ENCODE measurements at places on chromosomes 7 and 10.
A peak's percentile ranks its signal among the peaks of the same experiment; 100 is the strongest.

- DNase-seq: no peak
Observed at GRCh38 chr10:77837925-77838595, 88.5 kb downstream of the DLG5 start.

DNA sequence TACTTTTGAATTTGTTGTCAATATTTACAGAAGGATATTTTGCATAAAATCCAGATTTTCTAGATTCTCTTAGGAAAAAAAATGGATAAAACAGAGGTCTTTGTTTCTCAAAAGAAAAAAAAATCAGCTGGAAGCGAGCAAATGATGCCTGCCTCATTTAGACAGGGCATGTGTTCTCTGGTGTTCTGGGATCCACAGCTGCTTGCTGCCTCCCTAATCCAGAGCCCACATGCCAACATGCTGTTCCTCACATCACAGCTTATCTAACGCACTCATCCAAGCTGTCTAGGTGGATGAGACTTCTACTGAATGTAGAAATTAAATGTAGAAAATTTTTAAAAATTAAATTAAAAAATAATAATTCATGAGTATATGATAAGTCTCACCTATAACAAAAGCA, 630.1 kb downstream of the SORCS1 start:
- no peak for DNase-seq

GRCh38 chr7:151008511-151009323, 15.6 kb downstream of the ATG9B start:
- peak; percentile 46 for DNase-seq

DNA sequence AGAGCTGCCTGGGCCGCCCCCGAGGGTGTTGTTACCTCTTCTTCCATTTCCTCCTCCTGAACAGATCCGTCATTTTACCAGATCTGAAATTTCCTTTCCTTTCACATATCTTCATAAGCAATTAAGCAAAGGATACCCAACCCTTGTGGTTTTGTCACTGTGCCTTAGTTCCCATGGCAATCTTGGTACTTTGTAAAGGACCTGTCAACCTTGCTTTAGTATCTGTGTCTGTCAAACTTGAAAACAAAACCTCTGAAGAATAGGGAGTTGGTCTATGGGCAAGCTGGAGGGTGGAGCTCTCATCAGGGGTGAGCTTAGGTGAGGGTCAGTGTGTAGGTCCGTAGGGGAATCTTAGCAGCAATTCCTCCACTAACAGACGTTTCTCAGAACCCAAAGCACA, 25.4 kb upstream of the CCDC3 start:
- DNase-seq: no peak

DNA sequence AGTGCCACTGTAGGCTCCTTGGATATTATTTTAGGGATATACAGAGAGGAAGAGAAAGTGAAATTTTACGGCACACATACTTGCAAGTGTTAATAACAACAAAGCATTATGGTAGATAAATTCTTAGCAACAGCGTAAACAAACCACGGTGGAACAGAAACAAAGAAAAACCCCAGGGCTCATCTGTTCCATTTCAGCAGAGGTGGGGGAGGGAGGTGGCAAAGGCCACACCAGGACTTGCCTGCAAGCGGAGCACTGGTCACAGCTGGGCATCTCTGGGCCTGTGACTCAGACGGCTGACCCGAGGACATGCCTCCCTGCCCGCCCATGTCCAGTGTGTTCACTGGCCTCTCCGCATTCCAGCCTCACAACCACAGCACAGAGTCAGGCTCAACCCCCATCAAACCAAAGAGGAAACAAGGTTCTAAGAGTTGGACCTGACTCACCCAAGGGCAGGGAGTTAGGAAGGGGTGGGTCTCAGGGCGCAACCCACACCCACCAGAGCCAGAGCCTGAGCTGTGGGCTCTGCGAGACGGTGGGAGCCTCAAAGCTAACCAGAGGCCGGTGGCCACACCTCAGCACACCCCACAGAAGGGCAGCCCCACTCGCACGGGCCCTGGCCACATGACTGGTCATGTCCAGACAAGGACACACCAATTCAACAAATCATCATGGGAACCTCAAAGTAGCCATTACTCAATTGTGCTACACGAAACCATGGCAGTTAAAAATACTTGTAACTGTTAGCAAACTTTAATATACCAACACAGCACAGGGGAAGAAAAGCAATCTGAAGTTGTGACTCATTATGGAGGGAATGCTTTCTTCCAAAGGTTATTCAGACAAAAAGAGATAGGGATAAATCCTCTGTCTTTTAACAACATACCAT, 10.7 kb downstream of the ESYT2 start:
- DNase-seq: peak; percentile 76

DNA sequence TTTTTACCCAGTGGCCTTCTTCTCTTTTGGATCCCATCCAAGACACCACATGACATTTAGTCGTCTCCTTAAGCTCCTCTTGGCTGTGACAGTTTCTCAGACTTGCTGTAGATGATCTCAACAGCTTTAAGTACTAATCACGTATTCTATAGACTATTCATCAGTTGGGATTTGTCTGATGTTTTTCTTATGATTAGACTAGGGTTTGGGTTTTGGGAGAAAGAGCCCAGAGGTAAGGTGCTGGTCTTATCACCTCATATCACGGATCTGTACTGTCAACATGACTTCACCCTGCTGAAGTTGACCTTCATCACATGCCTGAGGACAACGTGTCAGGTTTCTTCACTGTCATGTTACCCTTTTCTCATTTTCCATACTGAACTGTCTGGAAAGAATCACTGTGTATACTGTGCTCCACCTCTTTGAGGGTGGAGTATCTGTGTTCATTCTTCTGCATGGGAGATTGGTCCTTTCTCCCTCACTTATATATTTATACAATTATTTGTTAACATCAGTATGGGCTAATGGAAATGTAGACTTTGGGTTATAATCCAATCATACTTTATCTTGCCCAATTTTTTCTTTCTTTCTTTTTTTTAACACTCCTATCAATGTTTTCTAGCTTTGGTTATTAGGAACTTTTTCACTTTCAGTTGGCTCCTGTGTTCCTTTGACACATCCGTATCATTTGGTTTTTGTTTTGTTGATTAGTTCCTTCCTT, 6.4 kb upstream of the HKDC1 start:
- no peak for DNase-seq

DNA sequence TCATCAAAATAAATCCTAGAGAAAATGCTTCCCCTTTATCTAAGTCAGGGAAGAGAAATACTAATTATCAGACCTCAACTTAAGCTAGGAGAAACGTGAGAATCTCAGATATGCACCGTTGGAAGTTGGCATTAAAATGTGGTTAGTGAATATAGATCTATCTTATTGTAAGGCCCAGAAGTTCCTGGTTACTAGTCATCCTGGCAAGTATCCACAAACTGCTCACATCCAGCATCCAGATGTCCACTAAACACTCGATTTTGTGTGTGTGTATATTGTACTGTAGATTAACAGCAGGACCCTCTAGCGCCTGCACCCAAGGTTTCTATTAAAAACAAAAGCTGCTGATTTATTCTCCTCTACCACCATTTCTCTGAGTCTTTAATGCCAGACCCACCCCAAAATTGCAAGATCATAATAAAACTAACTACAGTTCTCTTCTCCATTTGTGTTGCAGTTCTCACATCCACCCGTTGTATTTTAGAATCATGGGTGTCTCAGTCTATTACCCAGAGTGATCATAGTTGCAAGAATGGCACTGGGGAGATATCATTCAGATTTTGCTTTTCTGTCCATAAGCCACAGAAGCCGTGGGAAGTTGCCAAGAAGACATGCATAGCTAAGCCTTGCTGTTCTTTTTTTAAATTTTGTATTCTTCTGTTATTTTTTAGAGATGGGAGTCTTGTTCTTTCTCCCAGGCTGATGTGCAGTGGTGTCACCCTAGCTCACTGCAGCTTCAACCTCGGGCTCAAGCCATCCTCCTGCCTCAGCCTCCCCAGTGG, 165.4 kb downstream of the KIAA1217 start:
- no peak for DNase-seq

- DNase-seq: no peak
Observed at GRCh38 chr7:3494947-3495346, 193.9 kb downstream of the SDK1 start.

GRCh38 chr10:80699602-80700039, 161.9 kb downstream of the SH2D4B start:
- DNase-seq: peak; percentile 87

DNA sequence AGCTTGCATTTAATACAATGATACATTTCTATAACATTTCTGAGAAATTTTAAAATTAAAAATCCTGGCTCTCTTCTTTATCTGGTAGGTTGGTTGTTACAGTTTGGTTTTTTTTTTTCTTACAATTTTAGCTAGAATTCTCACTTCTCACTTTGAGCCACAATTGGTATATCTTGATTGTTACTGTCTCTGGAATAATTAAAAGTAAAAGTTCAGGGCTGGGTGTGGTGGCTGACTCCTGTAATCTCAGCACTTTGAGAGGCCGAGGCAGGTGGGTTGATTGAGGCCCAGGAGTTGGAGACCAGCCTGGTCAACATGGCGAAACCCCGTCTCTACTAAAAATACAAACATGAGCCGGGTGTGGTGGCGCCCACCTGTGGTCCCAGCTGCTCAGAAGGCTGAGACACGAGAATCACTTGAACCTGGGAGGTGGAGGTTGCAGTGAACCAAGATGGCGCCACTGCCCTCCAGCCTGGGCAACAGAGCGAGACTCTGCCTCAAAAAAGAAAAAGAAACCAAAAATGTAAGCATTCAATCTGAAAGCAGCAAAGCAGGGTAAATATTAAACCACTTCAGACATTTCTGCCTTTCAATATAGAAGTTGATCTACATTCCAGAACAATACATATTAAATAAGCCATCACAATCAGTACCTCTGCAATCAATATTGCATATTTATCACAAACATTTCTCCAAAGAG, 88.6 kb upstream of the PFKP start:
- DNase-seq: no peak

GRCh38 chr7:44311561-44312495, 13.6 kb downstream of the CAMK2B start:
- no peak for DNase-seq

DNA sequence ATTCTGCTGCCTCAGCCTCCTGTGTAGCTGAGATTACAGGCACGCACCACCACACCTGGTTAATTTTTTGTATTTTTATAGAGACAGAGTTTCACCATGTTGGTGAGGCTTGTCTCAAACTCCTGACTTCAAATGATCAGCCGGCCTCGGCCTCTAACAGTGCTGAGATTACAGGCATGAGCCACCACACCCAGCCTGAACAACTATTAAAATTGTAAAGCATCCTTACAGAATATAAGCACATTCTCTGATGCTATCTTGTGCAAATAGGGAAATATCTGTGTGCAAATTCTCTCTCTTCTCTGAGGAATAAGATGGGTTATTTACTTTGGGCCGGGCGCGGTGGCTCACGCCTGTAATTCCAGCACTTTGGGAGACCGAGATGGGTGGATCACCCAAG, 12.5 kb downstream of the NUDCD3 start:
- DNase-seq: no peak

- peak; percentile 89 for DNase-seq
Observed at GRCh38 chr10:128211953-128212727, 85.9 kb upstream of the MKI67 start.

DNA sequence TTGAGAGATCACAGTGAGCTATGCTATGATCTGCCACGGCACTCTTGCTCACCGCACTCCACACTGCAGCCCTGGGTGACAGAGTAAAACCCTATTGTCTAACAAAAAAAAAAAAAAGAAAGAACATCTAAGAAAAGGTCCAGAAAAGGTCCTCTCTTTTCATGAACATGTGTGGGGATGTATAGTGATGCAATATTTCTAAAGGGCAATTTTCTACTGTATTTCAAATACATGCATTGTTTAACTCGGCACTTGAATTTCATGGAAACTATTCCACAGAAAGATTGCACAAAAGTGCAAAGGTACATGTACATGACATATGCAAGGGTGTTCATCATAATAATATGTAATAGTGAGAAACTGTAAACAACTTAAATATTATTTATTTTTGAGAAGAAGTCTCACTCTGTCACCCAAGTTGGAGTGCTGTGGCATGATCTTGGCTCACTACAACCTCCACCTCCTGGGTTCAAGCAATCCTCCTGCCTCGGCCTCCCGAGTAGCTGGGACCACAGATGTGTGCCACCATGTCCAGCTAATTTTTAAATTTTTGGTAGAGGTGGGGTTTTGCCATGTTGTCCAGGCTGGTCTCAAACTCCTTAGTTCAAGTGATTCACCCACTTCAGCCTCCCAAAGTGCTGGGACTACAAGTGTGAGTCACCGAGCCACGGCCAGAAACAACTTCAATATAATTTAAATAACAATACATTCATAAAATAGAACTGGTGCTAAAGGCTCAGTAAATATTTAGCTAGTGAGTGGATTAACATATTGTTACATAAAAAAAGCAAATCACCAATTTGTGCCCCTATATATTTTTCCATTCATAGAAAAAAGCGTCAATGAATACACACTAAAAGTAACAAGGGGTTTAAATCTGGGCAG, 1.3 kb upstream of the PPRC1 start:
- no peak for DNase-seq

GRCh38 chr10:9501944-9502343, 1447.5 kb downstream of the GATA3 start:
- DNase-seq: no peak

GRCh38 chr10:48414778-48415177, 108.3 kb downstream of the MAPK8 start:
- no peak for DNase-seq

- peak; percentile 43 for DNase-seq
Observed at GRCh38 chr10:106189292-106189691, 975.2 kb downstream of the SORCS1 start.

- peak; percentile 74 for DNase-seq
Observed at GRCh38 chr10:101292194-101293006, 61.6 kb upstream of the BTRC start.

- no peak for DNase-seq
Observed at GRCh38 chr7:16816824-16817223, 12.0 kb upstream of the AGR2 start.

- DNase-seq: no peak
Observed at GRCh38 chr7:141462958-141463357, 88.3 kb upstream of the AGK start.

DNA sequence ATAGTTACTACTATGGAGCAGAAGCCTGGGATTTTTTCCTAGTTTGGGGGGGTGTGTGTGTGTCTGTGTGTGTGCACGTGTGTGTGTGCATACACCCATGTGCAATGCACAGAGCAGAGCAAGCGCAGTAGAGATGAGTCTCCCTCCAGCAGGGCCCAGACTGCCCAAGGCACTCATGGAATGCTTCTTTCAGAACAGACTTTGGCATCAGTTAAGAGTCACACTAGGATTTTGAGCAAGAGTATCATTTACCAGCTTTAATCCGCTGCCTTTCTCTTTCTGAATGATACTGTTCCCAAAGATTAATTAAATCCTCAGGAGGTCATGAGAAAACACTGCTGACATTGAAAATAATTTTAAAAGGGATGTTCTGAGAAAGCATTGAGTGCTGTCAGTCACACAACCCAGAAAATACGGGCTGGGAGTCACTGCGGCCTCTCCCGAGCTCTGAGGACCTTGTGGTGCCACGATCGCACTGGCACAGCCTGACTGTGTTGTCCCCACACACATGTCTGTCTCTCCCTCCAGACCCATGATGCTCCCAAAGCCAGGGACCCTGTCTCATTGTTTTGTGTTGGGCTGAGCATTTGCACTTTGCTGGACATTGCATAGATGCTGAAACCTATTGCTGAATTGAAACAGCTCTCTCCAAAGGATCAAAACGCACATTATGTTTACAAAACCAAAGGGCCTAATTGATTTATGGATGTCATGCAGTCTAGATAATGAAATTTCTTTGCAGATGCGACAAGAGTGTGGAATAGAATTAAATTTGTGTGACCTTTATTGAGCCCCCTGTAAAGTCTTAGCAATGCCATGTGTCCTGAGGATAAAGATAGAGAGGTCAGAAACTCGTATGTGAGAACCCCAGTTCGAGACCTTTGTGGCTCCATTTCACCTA, 54.7 kb upstream of the FIGNL1 start:
- DNase-seq: no peak

- peak; percentile 62 for DNase-seq
Observed at GRCh38 chr10:50991456-50992355, 82.6 kb upstream of the PRKG1 start.

All from urothelium cell line (cell line).